ENCODE measurements at places on chromosomes 5 and 9.

DNA sequence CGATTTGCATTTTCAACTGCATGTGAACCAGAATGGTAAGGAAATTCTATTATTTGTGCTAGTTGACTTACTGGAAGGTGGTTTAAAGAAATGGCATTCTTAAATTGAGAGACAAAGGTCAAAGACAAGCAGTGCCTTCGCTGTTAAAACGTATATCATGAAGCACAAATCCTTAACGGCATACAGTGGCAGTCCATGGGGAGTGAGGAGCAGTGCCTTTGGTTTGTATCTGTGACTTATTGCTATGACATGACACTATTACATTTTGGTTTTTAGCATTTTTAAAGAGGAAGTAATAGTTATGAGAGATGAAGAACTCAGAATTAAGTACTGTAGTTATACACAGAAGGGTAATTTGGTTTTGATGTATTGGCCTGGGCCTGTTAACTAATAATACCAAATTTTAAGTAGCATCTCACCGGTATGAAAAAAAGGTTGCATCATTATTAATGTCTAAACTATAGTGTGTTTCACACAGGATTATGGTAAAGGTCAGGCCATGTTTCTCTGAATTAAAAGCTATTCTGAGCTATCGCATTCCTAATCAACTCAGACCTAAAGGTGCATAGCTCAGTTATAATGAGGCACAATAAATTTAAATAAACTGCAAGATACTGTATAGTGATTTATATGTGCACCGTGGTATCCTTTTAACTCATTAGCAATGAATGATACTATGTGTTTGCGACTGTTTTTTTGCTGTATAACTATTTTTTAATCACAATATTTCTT, 339.8 kb upstream of the ARRDC3 start:
- DNase-seq: no peak

DNA sequence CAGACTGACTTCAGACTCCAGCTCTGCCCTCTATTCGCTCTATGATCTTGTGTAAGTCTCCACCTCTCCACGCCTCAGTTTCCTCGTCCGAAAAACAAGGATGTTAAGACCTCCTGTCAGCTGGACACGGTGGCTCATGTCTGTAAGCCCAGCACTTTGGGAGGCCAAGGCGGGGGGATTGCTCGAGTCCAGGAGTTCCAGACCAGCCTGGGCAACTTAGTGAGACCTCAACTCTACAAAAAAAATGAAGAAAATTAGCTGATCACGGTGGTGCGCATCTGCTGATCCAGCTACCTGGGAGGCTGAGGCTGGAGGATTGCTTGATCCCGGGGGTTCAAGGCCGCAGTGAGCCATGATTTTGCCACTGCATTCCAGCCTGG, 36.6 kb upstream of the GABRP start:
- no peak for DNase-seq

DNA sequence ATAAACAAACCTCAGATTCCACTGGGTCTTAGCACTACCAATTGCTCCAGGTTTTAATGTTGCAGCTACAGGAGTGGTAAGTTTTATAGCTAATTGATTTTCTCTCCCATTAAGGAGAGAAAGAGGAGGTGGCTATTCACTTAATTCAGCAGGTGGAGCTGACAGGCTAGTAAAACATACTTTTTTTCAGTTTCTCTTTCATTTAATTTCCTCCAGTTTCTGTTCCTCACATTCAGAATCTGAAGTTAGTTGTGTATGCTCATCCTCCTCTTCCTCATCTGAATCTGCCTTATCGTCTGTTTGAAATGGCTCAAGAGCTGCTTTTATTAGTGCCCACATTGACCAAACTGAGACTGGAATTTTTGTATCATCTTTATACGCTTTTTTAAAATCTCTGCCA, 98.0 kb downstream of the PLPPR1 start:
- DNase-seq: no peak

GRCh38 chr9:137955586-137955985, 78.0 kb downstream of the CACNA1B start:
- DNase-seq: no peak

GRCh38 chr9:110152704-110153374, 55.1 kb downstream of the C9orf152 start:
- no peak for DNase-seq

DNA sequence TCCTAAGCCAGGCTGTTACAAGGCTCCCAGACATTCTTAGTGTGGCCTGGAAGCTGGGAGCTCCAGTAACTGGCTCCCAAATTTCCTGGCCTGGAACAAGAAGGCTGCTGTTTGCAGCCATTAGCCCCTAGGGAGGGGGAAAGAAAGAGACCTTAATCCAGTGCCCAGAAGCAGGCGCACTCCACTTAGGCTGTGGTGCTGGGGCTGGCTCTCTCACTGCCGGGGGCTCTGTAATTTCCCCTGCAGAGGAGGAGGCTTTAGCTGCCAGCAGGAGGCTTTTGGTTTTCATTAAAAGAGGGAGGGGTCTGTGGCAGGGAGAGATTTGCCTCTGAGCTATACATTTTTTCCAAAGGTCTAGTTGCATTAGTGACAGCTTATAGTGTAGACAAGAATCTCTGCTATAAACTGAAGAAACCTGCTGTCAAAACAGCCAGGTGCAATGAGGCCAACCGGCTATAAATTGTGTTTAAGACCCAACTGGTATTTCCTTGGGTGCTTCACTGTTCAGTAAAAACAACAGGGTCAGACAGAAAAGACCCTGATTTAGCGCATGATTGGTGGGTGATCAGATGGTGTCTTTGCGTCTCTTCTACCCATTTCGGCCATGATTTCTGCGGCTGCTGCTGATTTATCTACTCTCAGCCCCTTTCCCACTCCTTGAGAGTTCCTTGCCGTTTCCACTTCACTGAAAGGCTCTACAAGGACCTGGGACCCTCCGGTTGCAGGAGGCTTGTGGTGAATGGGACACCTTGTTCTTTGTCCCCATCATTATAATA, 254.6 kb downstream of the AOPEP start:
- DNase-seq: no peak

GRCh38 chr9:36443581-36443980, 43.5 kb upstream of the RNF38 start:
- no peak for DNase-seq

DNA sequence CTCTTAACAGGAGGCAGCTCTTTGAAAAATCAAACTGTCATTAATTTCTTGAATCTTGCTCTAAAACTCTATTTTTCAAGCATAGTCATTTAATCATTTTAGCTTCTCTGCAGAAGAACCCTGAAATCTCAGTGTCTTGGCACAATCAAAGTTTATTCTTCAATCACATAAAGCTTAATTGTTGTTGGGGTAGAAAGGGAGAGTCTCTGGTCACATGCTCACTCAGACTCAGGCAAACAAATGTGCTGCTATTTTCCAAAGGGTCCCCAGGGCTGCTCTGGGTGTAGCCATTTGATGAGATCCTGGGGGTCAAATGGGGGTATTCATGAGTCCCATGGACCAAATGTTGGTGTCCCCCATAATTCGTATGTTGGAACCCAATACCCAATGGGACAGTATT, 114.8 kb downstream of the MSX2 start:
- no peak for DNase-seq

- no peak for DNase-seq
Observed at GRCh38 chr5:99940540-99940939, 594.6 kb upstream of the FAM174A start.

DNA sequence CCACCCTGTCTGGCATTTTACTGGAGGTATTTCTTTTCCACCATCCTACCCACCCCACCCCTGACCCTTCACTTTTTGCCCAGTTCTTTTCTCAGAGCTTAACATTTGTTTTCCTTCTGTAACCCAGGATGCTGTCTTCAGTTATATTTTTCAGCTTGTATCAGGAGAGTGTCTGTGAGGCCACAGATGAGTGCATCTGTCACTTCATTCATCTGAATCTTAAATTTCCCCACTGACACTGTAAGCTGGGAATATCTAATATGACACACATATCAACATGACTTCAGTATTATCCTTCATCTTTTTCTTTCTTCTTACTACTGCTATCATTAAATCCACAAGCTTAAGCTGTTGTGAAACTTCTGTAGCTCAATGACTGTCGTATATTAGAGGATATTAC, 4.9 kb downstream of the MARCHF3 start:
- no peak for DNase-seq
